ENCODE measurements at places on chromosomes 7 and 10.

DNA sequence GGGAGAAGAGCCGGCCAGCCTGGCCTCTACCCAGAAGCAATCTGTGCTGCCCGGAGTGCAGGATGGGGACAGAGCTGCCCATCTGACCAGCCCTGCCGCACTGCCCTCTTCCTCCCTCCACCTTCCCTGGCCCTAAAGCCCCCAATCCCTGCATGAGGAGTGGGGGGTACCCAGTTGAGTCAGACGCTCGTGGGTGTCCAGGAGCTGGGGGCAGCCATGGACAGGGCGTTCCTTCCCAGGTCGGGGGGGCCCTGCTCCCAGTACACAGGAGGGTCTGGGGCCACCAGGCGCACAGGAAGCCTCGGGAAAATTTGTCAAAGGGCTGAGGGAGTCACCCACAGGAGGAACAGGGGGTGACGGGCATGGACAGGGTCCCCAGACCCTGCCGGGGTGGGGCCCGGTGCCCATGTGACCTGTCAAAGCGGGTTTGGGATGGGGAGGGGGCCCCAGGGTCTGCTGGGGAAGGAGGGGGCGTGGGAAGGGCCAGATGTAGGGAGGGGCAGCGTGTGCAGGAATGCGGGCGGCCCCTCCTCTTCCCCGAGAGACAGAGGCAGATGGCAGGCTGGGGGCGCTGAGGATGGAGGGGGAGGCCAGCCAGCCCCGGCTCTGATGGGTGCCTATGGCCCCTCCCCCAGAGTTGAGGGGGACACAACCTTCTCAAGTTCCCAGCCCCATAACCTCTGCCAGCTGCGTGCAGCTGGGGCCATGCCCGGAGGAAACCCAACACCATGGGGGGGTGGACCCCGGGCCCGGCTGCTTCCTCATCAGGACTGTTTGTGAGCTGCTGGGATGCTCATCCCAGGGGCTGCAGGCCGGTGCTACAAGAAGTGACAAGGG lies 21.5 kb upstream of the GRIFIN start:
- DNase-seq, result no peak

DNA sequence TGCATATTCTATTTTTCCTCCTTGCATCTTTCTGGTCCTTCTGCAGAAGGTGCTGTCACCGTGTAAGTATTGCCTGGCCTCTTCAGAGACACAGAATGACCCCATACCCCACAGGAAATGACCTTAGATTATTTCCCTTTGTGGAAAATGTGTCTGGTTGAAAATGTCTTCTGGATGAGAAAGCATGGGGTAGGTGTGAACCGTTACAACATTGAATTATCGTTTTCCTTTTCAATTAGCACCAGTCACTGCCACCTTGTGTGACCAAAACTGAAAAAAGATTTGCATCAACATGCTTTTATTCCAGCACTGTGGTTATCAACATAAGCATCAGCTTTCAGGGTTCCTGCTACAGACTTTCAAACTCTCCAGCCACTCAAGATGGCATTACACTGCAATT lies 58.0 kb upstream of the CELF2 start:
- DNase-seq, result no peak

- DNase-seq, result no peak
These were observed 64.1 kb downstream of the CAV1 start for GRCh38 chr7:116588641-116589594.

- no peak for DNase-seq
These were observed 4.2 kb downstream of the TMEM270 start for GRCh38 chr7:73864981-73865711.

- no peak for DNase-seq
These were observed 16.8 kb downstream of the NOBOX start for GRCh38 chr7:144386741-144387140.

DNA sequence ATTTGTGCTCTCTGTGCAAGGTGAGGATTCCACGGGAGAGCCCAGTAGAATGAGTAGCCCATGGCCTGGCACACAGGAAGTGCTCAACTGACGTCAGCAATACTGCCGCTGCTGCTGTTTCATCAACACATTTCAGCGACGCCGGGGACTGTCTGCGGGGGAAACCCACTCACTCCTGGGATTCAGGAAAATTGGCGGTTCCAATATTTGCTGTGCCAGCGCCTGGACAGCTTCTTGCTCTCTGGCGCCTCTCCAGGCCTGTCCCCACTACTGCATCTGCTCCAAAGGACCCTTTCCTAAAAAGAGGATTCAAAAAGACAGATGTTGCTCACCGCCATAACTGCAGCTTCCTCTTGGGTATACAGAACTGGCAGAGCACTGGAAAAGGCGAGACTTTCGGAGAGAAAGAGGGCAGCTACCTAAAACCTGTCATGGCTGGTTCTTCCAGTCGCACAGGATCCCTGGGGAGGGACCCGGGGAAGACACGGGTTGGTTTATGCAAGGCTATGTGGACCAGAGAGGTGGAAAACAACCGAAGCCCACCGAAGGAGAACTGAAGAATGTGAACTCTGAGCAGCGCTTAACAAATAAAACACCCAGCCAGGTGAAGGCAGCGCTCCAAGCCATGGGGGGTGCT lies 39.7 kb upstream of the ENO4 start:
- peak; percentile 39 for DNase-seq

DNA sequence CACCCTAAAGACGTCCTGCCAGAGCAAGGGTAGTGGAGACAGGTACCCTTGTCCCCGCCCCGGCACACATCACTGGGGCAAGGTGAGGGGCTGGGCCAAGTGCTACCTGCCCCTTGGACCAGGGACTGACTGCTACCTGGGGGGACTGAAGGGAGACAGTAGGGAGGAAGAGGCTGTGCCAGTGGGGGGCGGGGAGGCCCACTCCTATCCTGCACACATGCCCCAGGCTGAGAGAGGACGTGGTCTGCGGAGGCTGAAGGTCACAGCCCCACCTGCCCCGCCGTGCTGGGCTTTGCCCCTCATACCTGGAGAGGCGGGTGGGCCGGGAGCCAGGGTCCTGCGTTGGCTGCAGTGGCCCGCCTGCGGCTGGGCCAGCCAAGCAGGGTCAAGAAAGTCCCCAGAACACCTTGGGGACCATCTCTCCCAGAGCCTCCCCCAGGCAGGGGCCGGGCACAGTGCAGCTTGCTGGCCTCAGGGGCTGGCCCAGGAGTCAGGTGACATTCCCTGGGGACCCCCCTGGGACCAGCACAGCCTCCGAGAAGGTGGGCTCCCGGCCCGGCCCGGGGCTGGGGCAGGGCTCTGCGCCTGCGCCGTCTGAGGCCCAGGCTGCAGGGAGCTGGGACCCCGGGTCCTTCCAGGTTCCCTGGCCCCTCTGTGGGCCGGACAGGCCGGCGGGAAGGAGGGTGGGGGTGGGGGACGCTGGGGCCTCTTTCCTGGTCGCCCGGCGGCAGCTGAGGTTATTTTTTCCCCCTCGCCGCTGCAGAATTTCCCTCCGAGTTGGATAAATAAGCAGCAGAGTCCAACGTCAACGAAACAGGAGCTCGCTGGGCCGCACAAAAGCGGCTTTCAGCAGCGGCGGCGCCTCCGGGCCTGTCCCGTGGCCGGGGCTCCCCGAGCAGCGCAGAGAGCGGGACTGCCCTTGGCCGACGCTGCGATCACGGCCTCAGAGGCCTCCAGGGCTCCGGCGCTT lies 9.8 kb upstream of the FZD9 start:
- DNase-seq, result no peak

- no peak for DNase-seq
These were observed 24.6 kb upstream of the RHBDD2 start for GRCh38 chr7:75854233-75854632.
